Fibroblast of skin of right biceps (primary cell): ENCODE measurements at places on chromosomes 16 and 17.
A peak's percentile ranks its signal among the peaks of the same experiment; 100 is the strongest.

DNA sequence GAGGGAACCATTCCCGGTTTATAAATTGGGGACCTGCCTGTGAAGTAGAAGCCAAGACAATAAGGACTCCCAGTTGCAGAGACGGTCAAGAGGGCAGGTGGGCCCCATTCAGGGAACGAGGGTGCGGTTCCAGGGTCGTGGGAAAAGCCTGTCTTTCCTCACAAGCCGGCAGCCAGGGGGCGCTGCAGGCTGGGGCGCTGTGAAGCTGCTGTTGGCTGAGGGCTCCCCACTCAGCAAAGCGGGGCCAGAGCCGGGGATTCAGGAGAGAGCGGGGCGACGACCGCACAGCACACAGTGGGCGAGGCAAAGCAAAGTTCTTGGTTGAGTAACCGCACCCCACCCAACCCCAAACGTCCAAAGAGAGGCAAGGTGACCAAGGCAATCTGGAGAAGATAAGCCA lies 24.9 kb downstream of the CDRT15 start:
- DNase-seq, result peak; percentile 9

- DNase-seq, result peak; percentile 84
Measured at GRCh38 chr16:57802341-57803133, at the start of gene KIFC3. Gene KIFC3, minus strand, starts transcription at chr16:57802491. Its CDS starts 4,248 bp downstream, at chr16:57798243.

- DNase-seq, result no peak
Measured at GRCh38 chr17:12431188-12431587, 234.5 kb upstream of the MYOCD start.

DNA sequence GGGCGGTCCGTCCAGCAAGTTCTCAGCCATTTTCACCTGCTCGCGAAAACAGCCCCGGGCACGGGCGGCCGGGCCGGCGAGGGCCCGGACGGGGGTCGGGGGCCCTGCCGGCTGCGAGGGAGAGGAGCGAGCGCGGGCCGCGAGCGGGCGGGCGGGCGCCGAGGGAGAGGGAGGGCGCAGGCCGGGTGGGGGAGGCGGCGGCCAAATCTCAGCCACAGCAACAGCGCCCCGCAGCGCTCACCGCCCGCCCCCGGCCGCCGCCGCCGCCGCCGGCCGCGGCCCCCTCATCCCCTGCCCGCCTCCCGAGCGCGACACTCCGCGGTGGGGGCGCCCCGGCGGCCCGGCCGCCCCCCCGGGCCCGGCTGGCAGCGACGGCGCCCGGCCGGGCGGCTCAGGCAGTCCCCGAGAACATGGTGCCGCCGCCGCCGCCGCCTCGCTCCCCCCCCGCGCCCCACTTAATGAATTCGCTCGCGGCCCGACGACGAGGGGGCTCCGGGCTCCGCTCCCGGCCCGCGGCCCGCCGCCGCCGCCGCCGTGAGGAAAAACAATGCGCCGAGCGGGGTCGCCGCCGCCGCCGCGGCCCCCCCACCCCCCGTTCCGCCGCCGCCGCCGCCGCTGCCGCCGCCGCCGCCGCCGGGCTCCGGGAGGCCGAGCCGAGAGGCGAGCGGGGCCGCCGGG lies 487 bp downstream of the CREBBP start:
- peak; percentile 72 for DNase-seq

- DNase-seq, result no peak
Measured at GRCh38 chr17:1999557-2000251, 25.4 kb downstream of the RTN4RL1 start.

GRCh38 chr17:13055131-13055530 lies 37.3 kb upstream of the ELAC2 start:
- peak; percentile 83 for DNase-seq

DNA sequence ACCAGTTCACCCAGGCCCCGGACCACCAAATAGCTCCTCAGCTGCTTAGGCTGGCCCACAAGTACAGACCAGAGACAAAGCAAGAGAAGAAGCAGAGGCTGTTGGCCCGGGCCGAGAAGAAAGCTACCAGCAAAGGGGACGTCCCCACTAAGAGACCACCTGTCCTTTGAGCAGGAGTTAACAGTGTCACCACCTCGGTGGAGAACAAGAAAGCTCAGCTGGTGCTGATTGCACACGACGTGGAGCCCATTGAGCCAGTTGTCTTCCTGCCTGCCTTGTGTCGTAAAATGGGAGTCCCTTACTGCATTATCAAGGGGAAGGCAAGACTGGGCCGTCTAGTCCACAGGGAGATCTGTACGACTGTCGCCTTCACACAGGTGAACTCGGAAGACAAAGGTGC lies 15.4 kb downstream of the FOXF1 start:
- no peak for DNase-seq

- peak; percentile 51 for DNase-seq
Measured at GRCh38 chr16:61791464-61791863, 244.8 kb downstream of the CDH8 start.

DNA sequence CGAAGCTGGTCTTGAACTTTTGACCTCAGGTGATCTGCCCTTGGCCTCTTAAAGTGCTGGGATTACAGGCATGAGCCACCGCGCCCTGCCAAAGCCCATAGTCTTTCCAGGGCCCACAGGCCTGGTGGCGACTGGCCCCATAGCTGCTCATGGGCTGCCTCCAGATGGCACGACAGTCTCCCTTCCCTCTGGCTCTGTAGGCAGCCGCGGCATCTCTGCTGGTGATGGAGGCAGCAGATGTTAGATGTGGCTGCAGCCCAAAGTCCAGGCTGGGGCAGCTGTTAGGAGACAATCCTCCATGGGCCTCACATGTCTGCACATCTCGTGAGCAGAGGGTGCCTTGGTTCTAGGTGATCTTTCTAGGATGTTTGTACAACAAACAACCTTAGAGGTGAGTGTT lies 69.7 kb upstream of the DNAJA2 start:
- no peak for DNase-seq

DNA sequence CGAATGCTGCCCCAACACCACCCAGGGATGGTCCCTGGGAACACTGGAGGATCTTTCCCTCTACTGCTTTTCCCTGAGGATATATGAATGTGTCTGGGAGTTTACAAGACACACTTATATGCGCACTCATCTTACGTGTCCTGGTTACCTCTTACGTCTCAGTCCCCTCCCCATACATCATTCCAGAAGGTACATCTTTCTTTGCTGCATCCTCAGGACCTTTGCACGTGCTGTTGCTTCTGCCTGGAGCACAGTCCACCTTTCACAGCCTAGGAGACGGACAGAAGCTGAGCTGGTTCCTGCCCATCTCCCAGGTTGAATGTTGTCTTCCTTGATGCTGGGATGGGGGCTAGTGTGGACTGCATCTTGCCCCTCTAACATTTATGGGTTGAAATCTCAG lies 153.0 kb upstream of the FOXF1 start:
- DNase-seq, result no peak
